ENCODE measurements at places on chromosomes 6 and 20.
A peak's percentile ranks its signal among the peaks of the same experiment; 100 is the strongest.

- DNase-seq: peak; percentile 89
Observed at GRCh38 chr6:125201961-125202729, 48.6 kb downstream of the TPD52L1 start.

GRCh38 chr6:144395014-144395413 is 109.9 kb downstream of the UTRN start:
- no peak for DNase-seq

DNA sequence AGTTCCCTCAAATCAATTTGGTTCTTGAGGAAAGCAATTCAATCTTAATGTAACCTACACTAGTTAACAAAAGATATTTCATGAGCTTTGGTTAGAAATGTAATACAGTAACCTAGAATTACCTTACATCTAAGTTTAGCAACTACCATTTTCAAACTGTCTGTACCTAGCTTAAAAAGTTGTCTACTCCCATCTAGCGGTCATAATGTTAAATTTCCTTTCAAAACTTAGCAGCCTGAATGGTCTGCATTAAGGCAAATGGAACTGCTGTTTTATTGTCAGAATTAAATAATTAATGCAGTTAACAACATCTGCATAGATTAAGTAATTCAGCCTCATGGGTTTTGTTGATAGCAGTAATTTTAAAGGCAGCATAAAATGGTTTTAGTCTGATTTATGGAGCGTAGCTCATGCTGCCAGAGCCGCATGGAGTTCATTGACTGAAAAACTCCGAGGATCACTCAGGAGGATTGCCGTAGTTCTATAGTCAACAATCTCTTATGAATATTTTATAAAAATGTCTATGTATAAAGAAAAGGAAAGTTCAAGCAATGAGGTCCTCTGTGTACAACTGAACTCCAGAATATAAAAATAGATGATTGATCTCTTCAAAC is 485.4 kb upstream of the MANEA start:
- DNase-seq: peak; percentile 37

- DNase-seq: no peak
Observed at GRCh38 chr6:149373511-149373910, 26.6 kb upstream of the SUMO4 start.

DNA sequence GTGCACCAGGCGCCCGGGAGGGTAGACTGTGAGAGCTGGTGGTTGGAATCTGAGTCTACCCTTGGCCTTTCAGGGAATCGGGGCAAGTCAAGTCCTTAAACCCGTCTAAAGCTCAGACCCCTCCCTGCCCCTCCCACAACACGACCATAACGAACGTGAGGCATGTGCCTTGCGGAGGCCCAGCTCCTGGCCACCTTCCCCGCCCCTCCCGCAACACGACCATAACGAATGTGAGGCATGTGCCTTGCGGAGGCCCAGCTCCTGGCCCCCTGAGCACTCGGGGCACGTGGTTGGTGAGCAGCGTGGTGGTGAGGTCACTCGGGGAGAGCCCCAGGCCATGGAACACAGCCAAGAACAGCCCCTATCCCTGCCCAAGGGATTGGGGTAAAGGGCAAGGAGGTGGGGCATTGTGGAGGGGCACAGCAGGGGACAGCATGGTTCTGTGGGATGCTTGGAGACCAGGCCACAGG is 132.2 kb downstream of the TAF4 start:
- no peak for DNase-seq

- DNase-seq: no peak
Observed at GRCh38 chr6:130675072-130675471, 152.1 kb upstream of the SMLR1 start.

GRCh38 chr20:14992153-14992552 is 654.7 kb upstream of the FLRT3 start:
- no peak for DNase-seq

- no peak for DNase-seq
Observed at GRCh38 chr6:49721297-49721696, 8.0 kb upstream of the CRISP2 start.

DNA sequence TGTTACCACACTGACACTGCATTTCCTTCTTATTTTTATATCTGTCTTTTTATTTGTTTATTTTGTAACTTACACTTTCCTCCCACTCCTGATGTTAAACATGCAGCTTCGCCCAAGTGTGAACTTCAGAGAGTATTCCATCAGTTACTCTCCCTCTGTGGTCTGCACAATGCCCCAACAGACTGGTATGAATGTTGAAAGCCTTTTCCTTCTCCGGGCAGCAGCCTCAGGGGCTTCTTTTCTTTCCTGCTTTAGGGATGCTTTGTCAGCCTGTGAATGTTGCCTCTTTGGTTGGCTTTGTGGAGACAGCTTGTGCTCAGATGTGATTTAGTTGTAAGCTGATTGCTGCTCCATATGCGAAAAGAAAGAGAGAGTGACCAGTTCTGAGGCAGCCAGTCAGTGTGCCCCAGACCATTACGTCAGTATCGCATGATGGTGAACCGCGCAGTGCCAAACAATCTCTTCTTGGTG is 44.0 kb downstream of the SMPDL3A start:
- DNase-seq: no peak

GRCh38 chr6:47413752-47414422 is 63.7 kb upstream of the CD2AP start:
- peak; percentile 63 for DNase-seq

DNA sequence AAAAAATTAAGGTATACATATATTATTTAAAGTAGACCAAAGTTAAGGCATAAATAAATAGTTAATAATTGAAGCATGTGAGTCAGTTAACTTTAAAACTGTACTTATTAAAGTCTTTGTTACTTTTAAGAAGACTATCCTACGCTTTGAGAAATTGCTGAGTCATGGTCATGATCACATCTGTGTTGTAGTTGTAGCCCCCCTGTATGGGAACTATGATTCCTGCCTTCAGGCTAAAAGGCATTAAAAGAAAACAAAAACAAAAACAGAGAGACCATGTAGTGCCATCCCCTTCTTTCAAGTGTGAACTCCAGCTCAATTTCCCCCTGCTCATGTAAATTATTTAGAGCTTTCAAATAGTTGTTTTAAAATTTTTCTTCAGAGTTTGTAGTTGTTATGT is 123.4 kb downstream of the FLRT3 start:
- no peak for DNase-seq

- DNase-seq: no peak
Observed at GRCh38 chr20:1623501-1624205, 3.8 kb upstream of the SIRPB1 start.

DNA sequence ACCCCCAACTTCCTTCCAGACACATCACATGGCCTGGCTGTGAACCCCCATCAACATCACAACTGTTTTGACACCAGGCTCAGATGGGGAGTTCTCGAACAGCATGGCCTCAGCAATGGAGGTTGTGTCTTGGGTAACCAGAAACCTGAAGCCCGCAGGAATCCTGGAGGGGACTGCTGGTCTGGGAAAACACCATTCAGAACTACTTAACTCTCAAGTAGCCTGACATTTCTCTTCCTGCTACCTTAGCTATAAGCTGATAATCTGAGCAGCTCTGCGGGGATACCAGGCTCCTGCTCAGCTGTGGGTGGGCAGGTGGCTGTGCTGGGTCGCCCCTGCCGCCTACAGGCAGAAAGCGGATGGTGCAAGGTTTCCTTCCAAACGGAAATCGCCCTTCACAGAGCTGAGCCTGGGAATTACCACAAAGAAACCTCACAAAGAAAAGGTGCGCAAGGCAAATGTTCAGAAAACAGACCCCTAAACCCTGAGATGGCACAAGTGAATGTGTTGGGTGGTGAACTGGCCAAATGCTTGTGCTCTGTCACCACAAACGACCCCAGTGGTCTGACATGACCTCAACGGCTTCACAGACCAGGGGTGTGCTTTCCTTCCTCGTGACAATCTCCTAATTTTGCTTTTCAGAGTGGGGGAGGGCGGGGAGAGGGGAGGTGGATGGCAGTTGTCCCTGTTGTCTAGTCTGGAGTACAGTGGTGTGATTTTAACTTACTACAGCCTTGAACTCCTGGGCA is 29.5 kb downstream of the SNX5 start:
- DNase-seq: peak; percentile 77

DNA sequence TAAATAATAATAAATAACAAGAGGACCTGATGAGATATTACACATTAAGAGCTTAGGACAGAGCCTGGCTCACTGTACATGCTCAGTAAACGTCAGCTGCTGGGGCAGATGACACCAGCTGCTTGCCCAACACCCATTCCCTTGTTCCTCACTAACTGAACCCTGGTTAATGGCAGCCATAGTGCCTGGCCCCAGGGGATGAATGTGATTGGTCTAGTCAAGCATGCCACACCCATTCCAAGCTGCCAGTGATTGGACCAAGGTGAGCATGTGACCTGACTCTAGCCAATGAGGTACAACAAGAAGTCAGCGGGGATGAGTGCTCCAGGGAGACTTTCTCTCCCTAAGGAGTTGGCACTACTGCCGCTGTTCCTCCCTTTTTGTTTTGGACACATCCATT is 85.1 kb upstream of the PTPN1 start:
- DNase-seq: no peak

DNA sequence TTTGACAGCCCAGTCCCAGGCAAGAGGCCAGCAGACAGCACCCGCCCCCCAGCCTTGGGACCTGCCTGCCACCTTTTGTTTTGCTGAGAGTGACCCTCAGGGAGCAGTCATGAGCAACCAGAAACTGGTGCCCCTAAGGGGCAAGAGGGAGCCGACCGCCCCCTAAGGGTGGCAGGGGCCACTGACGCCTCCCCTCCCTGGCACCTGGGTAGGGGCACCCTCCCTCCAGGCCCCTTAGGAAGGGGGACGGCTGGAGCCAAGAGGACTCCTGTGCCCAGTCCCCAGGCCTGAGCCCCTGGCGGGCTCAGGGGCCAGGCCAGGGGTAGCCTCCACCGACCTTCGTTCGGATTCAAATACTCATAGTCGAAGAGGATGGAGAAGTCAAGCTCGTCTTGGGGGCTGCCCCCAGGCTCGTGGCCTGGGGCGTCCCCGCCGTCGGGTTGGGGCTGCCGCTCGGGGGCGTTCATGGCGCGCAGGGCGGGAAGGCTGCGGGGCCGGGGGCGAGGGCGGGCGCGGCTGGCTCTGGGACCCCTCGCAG is 417 bp downstream of the NFATC2 start:
- DNase-seq: no peak

DNA sequence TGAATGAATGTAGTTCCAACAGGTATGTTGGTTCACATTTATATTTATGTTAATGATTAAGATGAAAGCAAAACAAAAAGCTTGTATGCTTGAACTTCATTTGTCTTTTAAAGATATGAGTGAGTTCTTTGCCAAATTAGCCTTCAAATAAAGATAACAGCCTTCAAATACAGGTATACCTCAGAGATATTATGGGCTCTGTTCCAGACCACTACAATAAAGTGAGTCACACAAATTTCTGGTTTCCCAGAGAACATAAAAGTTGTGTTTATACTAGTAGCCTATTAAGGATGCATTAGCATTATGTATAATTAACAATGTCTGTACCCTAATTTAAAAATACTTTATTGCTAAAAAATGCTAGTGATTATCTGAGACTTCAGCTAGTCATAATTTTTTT is 245.3 kb upstream of the MAN1A1 start:
- no peak for DNase-seq

GRCh38 chr20:11549172-11550103 is 368.3 kb upstream of the BTBD3 start:
- no peak for DNase-seq

DNA sequence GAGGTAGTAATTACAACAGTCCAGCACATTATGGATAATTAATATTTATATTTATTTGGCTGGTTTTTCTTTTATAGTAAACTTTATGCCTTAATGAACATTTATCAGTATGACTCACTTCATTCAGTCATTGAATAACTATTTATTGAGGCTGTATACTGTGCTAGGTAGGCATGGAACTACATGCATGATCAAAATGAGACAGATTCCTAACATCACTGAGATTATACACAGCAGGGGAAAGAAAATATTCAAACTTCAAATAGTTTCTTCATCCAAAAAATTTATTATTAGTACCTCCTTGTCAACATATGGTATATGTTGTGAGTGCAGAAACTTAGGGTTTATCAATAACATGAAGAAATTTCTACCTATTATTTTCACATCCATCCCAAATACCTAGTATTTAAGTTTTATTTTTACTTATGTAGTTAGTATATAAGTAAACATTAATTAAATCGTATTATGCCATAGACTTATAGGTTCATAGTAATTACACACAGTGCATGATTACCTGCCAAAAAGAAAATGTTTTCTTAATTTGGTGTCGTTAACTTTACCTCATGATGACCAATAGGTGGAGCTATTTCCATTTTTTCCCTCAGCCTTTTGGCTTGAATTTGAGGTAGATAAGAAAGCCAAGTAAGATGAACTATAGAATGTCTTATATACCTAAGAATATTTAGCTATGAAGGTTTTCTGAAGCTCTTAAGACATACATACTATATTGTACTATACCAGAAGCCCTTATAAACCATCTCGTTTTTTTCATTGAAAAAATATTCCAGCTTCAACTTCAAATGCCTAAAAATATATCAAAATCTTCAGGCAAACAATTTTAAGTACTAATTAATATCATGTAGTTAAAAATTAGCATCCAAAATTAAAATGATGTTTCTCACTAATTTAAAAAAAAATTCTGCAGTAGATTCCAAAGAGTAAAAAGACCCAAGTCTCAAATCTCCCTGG is 12.5 kb upstream of the TMEM30A start:
- DNase-seq: peak; percentile 65

DNA sequence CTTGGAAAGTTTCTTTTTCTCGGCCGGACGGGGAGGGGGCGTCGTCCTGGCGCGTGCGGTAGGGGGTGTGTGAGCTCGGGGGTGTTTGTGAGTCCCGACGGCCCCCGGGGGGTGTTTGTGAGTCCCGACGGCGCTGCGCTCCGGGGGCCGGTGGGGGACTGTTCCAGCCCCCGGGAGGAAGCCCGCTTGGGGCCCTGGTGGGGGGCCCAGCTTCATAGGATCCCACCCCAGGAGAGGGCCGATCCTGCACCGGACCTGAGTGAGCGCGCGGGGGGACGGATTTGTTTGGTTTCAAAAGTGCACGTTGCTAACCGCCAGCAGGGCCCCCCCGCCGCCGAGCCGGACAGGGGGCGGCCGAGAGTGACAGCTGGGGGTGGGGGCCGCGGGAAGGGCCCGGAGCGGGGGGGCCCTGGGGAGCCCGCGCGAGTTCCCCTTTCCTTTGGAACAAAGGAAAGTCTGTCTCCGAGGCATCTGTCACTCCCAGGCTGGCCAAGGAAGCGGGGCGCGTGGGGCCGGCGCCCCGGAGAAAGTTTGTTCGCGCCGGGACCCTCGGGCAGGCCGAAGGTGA is 485 bp downstream of the TGIF2 start:
- peak; percentile 78 for DNase-seq

Measured in muscle of back (tissue), 13 donors.